Fibroblast of the conjunctiva (primary cell): ENCODE measurements at places on chromosomes 5 and 9.

GRCh38 chr9:93642961-93643360, 66.6 kb downstream of the PHF2 start:
- DNase-seq: peak; percentile 41

DNA sequence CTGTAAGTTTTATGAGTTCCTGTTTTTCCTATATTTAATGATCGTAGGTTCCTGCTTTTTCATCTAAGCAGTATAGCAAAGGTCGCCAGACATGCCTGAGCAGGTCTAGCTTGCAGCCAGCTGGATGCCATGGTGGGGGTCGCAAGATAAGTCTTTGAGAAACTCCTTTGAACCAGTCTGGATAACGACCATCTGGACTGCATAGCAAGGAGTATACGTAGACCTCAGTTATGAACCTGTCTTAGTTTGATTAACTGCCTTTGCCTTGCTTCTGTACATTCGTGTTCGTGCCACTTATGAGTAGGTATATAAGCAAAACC, 8.4 kb upstream of the SPATA31E1 start:
- no peak for DNase-seq

GRCh38 chr5:157574456-157575380, 857 bp downstream of the ADAM19 start:
- no peak for DNase-seq

GRCh38 chr5:172361566-172362238, 78.1 kb upstream of the UBTD2 start:
- DNase-seq: peak; percentile 96

DNA sequence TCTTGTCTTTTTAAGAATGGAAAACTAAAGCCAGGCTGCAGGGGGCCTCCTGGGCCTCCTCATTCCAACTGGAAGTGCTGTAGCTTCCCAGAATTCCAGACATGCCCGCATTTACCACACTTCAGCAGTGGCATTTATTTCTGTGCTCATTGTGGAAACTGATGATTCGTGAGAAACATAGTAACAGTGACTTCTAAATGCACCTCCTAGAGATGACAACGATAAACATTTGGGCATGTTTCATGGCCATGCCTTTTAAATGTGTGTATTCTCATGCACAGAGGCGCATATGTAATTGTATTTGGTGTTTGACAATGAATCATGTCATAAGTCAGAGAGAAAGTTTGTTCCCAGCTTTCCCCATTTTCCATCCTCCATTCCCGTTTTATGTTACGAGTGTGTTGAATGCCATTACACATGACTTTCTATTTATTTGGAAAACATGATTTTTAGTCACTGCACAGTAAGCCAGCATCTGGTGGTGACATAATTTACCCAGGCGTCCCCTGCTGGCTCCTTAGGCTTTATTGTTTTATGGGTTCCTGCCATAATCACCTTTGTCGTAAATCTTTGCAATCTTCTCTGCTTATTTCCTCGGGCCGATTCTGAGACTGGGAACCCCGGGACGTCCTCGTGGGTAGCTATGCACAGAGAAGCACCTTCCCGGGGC, 68.8 kb upstream of the FCN2 start:
- no peak for DNase-seq

GRCh38 chr5:134477462-134478245, 47.8 kb upstream of the JADE2 start:
- DNase-seq: no peak

- no peak for DNase-seq
Measured at GRCh38 chr9:88880199-88880598, 111.1 kb upstream of the S1PR3 start.

- peak; percentile 57 for DNase-seq
Measured at GRCh38 chr9:136644343-136644592, 18.4 kb upstream of the EGFL7 start.

DNA sequence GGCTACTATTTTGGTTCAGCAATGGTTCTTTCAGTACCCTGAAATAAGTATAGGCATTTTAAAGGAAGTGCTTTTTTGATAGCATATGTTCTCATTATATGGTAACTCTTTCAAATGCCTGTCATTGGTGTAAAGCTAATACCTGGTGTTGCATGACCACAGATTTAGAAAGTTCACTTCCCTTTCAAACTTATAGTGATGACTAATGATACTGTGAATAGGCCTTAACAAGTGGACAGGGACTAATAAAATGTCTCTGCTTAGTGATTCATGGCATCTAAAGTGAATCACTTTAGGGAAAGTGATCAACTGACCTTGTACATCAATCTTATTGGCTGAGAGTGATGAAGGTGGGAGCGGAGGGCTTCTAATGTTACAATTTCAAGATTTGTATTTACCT, 21.6 kb downstream of the MRPL22 start:
- no peak for DNase-seq

- DNase-seq: no peak
Measured at GRCh38 chr5:178338750-178339144, 106.1 kb upstream of the PHYKPL start.

DNA sequence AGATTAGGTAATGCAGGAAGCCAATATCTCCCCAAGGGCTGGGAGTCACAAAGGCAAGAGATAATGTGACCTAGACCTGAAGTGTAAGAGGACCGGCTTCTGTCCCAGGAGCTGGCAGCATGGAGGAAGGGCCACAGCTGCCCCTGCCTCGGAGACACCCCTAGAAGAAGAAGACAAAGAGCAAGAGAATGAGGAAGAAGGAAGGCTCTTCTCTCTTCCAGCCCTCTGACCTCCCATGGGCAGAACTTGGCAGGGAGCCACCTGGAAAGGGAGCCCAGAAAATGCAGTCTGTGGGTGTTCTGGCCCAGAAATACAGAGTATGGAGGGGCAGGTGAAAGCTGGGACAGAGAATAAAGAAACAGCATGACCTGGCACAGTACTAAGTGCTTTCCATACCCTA, 151.0 kb downstream of the C5orf15 start:
- no peak for DNase-seq

DNA sequence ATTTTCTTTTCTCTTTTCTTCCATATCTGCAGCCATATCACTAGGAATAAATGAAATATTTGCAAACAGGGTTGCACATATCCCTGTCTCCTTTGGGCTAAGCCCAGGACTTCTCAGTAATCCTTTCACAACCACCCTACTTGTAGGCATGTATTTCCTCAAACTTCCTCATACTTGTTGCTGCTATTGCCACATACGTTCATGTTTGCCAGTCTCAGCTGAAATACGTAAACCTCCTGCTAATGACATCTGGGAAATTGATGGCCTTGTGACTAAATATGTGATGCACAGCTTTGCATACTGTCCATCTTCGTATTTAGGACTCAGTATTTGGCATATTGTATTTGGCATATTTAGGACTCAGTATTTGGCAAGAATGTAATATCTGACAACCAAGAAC, 224.6 kb downstream of the PLK2 start:
- DNase-seq: peak; percentile 9

DNA sequence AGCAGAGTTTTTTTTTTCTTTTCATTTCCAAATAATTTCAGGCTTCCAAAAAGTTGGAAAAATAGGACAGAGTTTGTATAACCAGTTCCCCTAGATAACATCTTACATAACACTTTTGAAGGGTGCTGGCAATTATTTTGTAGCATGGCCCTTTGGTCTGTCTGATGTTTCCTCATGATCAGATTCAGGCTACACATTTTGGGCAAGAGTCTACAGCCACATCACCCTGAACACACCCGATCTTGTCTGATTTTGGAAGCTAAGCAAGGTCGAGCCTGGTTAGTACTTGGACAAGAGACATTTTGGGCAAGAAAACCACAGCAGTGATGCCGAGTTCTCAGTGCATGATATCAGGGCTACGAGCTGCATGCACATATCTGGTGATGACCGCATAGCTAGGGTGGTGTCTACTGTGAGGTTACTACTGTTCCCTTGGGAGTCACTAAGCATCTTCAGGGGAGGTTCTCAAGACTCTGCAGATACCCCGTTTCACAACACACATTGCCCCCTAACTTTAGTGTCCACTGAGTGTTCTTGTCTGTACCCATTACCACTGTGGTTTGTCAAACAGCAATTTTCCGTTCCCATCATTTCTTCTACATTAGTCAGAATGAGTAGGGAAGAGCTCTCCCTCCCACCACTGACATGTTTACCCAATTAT, 86.2 kb downstream of the TTC39B start:
- no peak for DNase-seq

GRCh38 chr5:151551985-151552384, 39.1 kb downstream of the FAT2 start:
- no peak for DNase-seq

DNA sequence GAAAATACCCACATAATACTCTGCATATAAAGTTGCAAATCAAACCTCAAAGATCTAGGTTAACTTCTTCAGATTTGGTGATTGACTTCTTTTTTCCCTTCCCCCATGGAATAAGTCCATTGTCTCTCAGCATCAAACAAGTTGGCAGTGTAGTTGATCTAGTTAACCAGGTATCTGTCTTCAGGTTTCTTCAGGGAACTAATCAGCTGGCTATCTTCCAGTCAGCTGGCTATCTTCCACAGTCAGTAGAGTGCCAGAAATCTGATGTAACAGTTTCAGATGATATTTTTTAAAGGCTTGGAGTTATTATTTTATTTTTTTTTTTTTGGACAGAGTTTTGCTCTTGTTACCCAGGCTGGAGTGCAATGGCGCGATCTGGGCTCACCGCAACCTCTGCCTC, 16.8 kb downstream of the TNFSF15 start:
- no peak for DNase-seq

- peak; percentile 44 for DNase-seq
Measured at GRCh38 chr9:128558431-128559310, 6.3 kb downstream of the SPTAN1 start.

DNA sequence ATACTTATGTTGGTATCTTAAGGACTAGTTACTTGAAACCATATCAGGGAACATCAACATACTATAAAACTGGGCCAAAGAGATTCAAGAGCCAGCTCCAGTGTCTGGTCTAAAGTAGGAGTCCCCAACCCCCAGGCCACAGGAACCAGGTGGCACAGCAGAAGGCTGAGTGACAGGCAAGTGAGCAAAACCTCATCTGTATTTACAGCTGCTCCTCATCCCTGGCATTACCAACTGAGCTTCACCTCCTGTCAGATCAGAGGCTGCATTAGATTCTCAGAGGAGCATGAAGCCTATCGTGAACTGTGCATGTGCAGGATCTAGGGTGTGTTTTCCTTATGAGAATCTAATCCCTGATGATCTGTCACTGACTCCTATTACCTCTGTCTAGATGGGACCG, 581.6 kb upstream of the CDH9 start:
- DNase-seq: no peak

- no peak for DNase-seq
Measured at GRCh38 chr5:137440795-137441194, 58.3 kb downstream of the SPOCK1 start.

DNA sequence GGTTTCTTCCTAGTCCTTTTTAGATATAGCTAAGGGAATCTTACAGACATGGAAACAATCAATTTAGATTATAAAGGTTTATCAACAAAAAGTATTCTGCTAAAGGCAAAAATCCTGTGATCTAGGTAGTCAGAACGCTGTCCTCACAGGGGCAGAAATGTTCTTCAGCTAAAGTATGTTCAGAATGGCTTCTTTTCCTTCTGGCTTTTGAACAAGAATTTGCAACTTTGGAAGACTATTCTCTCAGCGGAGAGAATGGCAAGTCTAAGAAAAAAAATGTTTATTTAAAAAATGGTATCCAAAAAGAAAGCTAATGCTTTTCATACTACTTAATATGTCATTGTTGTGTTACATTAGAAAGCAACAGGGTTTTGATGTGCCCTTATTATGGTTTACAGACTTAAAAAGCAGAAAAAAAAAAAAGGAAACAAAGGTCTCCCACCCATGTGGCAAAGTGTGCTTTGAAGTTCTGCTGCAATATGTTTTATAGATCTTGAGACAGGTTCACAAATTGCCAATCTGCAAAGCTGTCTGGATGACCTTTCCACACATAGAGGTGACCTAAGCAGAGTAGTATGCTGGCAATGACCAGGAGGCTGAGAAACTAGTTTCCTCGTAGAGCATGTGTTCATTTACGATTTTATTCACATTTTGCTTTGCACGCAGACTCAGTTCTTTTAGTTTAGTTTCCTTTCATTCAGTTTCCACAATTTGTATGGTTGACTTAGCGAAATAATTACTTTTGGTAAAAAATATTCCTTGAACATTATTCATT, 45.1 kb upstream of the PJA2 start:
- no peak for DNase-seq

DNA sequence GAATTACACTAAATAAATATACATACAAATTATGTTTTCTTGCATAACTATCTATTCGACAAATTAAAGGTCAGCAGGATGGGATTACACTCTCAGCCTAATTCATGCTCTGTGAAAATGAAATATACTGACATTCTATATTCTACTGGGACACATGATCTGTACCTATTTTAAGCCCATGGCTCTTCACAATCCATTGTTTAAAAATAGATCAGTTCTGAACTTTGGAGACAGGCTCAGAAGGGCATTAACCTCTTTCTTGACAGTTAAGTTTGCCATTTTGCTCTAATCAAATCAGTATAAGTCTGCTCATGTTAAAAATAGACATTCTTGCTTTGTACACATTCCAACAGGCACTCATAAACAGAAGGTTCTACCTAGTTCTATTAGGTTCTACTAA, 361.2 kb downstream of the HCN1 start:
- DNase-seq: no peak

DNA sequence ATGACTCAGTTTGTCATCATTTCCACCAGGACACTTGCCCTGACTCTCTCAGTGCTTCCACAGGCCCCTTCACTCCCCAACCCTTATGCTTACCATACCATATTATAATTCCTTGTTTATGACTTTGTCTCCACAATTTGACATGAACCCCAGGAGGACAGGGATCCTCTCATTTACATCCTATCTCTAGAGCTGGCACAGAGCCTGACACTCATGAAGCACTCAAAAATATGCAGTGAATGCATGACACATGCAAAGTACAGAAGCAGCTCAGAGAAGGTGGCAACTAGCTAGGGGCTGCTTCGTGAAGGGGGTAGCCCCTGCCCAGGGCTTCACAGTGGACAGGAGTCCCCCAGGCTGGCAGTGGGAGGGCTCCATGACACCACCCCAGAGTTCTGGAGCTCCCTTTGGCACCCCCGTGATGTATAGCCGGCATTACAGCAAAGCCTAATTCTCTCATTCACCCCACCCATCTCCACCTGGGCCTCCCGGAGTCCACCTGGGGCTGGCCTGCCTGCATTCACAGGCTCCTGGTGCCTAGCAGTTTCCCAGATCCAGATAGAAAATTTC, 112.0 kb upstream of the SPOCK1 start:
- no peak for DNase-seq
